Activated naive CD4-positive, alpha-beta T cell treated with anti-CD3 and anti-CD28 coated beads, Interleukin-2, amount 50 U/mL, for 16 hours (primary cell): ENCODE measurements at places on chromosomes 1 and 21.

- DNase-seq: no peak
These were observed 275.9 kb upstream of the C1orf105 start for GRCh38 chr1:172144445-172145061.

- DNase-seq: no peak
These were observed 57.1 kb downstream of the KCNC4 start for GRCh38 chr1:110267260-110267659.

GRCh38 chr1:219244864-219245263 lies 71.2 kb downstream of the LYPLAL1 start:
- no peak for DNase-seq

- no peak for DNase-seq
These were observed 254.9 kb upstream of the CACYBP start for GRCh38 chr1:174744886-174745285.

GRCh38 chr21:45875881-45876280 lies 105.7 kb upstream of the COL6A1 start:
- no peak for DNase-seq

GRCh38 chr1:4132352-4133296 lies 232.6 kb upstream of the C1orf174 start:
- DNase-seq: no peak

DNA sequence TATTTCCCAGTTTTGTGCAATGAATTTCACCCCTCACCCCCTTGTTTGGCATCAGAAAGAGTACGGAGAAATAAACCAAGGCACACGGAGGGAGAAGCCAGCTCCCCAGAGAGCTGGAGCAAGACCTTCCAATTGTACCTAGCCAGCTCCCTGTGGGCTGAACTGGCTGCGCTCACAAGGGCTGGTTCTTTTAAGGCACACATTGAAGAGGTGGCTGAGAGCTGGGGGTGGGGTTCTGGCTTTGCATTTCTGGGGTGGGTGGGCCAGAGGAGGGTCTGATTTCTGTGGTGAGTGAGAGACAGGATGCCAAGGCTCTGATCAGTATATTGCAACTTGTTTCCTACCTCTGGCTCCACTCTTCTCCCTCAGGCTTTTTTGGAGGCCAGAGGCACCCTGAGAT lies 39.5 kb upstream of the NFASC start:
- no peak for DNase-seq

- DNase-seq: no peak
These were observed 2.9 kb downstream of the DIPK1A start for GRCh38 chr1:92958203-92958970.

- DNase-seq: no peak
These were observed 18.9 kb upstream of the BATF3 start for GRCh38 chr1:212718499-212718898.

- DNase-seq: no peak
These were observed 131.6 kb upstream of the IVNS1ABP start for GRCh38 chr1:185448591-185449186.

GRCh38 chr1:34927316-34927715 lies 2.1 kb downstream of the DLGAP3 start:
- no peak for DNase-seq

GRCh38 chr1:183244466-183244865 lies 58.4 kb downstream of the LAMC2 start:
- DNase-seq: no peak

DNA sequence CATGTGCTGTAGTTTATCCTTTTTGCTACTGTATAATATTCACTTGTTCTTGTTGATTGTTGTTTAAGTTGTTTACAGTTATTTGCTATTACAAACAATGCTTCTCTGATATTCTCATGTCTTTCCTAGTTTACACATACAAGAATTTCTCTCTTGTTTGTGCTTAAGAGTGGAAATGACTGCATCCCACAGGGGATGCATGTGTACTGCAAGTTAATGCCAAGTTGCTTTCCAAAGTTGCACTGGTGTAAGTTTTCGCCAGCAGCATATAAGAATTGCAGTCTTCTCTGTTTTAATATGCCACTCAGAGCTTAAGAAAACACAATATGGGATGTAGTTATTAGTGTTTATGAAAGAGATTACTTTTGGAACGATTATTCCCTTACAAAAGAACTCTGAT lies 97.7 kb downstream of the NEK7 start:
- no peak for DNase-seq

DNA sequence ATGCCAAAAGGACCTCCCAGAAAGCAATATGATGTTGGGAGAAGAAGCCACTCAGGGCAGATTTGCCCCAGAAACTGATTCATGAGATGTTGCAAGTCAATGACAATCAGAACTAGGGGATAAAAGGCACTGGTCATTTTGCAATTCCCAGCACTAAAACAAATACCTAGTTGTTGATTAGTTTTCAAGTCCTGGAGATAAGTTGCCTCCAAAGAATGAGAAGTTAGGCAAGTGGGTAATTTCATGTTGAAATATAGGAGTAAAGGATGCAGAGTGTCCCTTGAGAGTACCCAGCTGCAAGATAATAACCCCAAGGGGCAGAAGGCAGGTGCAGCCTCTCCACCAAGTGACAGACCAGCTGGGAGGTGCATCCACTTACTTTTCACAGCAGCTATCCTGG lies 363.6 kb downstream of the PBX1 start:
- no peak for DNase-seq

DNA sequence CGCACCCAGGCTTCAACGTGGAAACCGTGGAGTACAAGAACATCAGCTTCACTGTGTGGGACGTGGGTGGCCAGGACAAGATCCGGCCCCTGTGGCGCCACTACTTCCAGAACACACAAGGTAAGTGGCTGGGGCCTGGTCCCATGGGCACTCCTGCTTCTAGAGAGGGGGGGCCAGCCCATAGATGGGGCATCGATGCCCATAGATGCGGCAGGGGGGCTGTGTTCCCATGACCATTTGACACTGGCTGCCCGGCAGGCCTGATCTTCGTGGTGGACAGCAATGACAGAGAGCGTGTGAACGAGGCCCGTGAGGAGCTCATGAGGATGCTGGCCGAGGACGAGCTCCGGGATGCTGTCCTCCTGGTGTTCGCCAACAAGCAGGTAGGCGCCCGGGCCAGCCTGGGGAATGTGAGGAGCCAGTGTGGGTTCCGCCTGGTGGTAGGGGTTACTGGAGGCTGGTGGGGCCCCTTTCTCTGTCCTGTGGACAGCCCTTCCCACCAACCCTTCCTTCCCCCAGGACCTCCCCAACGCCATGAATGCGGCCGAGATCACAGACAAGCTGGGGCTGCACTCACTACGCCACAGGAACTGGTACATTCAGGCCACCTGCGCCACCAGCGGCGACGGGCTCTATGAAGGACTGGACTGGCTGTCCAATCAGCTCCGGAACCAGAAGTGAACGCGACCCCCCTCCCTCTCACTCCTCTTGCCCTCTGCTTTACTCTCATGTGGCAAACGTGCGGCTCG lies 5.6 kb downstream of the C1orf35 start:
- no peak for DNase-seq

DNA sequence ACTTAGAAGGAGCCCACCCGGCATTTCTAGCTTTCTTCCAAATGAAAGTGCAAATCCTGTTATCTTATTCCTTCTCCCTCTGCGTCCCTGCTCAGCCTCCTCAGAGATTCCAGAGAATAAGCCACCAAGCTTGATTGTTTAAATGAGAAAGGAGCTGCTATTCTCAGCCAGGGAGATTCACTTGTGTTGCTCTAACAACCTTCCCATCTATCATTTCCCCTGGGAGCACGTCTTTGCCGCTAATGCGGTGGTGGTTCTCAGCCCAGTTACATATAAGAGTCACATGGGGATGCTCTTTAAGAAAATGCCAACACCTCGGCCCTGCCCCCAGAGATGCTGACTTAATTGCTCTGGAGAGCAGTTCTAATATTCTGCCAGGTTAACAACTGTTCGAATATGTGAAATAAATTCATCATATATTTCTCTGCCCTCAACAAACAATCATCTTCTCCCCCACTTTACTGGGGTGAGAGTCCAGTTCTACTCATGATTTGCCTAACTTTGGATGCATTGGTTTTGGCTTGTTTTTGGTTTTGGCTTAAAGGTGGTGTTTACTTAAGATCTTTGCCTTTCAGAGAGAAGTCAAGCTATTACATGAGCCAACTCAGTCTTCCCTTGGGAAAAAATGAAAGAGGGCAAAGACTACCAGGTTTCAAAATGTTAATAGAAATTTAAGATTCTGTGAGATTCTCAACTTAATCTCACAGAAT lies 213.9 kb downstream of the SEC16B start:
- no peak for DNase-seq

DNA sequence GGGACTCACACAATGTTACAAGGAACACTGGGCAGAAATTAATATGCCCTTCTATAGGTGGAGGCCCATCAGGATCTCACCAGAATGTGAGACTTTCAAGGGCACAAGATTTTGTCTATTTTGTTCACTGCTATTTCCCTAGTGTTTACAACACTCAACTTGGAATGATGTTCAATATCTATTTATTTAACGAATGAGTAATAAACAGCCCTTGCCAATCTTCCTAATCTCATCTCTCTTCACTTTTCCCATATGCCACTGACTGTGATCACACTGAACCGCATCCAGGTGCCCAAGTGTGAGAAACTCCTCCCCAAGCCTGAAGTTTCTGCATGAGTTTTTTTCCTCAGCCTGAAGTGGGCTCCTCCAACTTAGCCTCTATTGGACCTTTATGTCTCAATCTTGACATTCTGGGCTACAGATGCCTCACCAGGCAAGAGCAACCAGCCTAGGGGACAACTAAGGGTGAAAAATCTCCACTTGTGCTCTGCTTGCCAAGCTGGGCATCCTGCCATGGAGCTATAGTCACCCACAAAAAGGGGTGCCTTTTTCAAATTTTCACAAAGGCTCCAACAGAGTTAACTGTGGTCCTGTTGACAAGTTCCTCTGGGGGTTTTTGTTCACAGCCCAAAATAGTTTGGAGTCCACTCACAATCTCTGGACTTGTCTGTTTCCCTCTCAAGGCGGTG lies 105.6 kb downstream of the PLPP3 start:
- DNase-seq: no peak

- no peak for DNase-seq
These were observed 7.6 kb downstream of the DHRS3 start for GRCh38 chr1:12610305-12610935.

- no peak for DNase-seq
These were observed 28.6 kb downstream of the GFI1 start for GRCh38 chr1:92458146-92458545.

- DNase-seq: peak; percentile 39
These were observed 1.1 kb downstream of the AGTRAP start for GRCh38 chr1:11736746-11737639.

GRCh38 chr1:25661043-25661815 lies 44.6 kb downstream of the MAN1C1 start:
- no peak for DNase-seq

DNA sequence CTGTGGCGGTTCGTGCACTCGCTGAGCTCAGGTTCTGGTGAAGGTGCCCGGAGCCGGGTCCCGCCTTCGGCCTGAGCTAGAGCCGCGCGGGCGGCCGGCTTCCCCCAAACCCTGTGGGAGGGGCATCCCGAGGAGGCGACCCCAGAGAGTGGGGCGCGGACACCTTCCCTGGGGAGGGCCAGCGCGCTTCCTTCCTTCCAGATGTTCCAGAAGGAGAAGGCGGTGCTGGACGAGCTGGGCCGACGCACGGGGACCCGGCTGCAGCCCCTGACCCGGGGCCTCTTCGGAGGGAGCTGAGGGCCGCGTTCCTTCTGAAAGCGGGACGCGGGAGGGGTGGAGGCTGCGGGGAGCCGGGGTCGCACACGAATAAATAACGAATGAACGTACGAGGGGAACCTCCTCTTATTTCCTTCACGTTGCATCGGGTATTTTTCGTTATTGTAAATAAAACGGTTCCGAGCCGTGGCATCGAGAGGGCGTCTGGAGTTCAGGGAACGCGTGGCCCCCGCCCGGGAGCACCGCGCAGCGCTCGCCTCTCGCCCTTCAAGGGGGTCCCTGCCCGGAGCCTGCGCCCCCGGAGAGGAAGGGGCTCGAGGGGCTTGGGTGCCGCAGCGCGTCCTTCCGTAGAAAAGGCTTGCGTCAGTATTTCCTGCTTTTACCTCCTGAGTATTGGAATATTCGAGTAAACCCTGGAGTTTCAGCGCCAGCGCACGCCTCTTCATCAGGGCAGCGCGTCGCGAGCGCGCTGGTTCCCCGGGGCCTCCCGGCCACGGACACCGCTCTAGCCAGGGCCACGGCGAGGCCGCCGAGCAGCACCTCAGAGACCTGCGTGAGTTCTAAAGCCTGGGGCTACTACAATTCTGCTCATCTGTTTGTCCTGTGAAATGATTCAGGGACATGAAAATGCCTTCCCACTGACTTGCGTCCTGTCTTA lies 11.5 kb downstream of the YBEY start:
- no peak for DNase-seq

DNA sequence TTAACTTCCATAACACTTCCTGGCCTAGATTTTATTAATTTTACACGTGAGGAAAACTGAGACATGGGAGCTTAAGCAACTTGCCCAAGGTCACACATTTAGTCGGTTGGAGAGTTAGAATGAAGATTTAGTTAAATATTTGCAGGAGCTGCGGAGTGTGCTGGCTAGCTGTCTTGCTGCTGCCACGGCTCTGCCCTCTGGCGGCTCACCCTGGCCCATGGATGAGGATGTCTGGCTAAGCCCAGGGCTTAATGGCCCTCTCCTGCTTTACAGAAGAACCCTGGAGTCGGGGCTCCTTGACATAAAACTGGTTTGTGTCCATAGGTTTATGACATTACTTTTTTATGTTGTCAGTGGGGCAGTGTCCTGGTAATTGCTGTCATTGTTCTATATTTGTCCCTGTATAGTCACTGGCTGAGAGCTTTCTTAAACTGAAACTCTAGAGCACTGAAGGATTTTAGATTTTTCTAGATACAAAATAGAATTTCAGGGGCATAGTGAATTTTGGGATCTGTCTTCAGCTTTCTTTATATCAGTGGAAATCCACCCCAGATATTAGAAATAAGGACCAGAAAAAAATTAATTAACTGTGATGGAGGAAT lies 88.9 kb upstream of the WLS start:
- no peak for DNase-seq

DNA sequence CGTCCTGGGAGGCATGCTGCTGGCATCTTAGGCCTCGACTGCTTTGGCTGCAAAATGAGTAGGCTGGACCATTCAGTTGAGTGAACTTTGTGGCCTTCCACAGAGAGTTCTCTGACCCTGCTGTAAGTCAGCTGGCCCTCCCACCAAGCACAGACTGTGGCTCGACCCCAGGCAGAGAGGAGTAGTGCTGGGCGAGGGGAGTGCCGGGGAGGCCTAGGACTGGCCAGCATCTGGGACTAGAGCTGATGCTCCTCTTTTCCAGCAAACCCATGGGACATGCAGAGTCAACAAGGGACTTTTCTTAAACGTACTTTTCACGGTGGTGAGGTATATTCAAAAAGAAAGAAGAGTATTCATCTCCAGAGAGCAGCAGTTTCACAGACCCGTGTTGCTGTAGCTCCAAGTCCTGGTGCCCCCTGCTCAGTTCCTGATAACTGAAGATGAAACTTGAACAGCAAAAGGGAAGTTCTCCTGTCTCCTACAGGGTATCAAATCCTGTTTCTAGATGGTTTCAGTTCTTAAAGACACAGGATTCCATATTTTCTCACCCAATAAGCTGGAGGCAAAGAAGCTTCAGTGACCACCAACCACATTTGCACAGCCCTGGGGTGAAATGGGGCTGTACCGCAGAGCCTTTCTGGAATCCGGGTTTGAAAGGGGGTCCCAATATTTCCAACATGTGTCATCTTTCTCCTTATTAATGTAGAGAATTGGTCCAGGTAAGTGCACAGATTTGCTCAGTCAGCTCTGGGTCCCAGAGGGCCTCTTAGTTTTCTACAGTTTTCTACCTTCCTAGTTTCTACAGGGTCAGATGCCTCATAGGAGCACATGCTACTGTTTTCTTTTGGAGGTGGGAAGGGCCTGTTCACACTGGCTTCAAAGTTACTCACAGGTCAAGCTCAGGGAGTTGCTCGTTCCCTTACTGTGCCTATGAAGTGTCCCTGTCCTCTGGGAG lies 20.9 kb downstream of the BATF3 start:
- no peak for DNase-seq

GRCh38 chr1:55869065-55869464 lies 653.9 kb upstream of the USP24 start:
- DNase-seq: no peak
